H1 (cell line): ENCODE measurements at places on chromosomes 6 and 20. TPM values are rescaled to one million over a fixed set of nuclear protein-coding genes. Genes with fewer than 3 reads are reported as not detected.
A peak's percentile ranks its signal among the peaks of the same experiment; 100 is the strongest.

Gene TRIM31
- total RNA-seq: not detected in 2 replicates

- peaks cover 11% of the 10 kb centered on the region for H3K4me1 ChIP-seq
- H3K27me3 ChIP-seq: no peaks in the 10 kb centered on the region
- H3K27ac ChIP-seq: no peak overlapping the region
- H3K36me3 ChIP-seq: no peaks in the 10 kb centered on the region
- no peak for DNase-seq
Measured at GRCh38 chr6:169248521-169248971, 5.1 kb downstream of the THBS2 start.

- no peaks in the 10 kb centered on the region for H3K36me3 ChIP-seq
- no peak for DNase-seq
- H3K27ac ChIP-seq: no peak overlapping the region
- H3K4me1 ChIP-seq: peaks cover 5% of the 10 kb centered on the region; the same call in 1 of the 2 replicates
Measured at GRCh38 chr6:1200409-1201101, 111.3 kb upstream of the FOXQ1 start.

Gene MLN
- not detected in 2 replicates for total RNA-seq

Gene CNKSR3
- total RNA-seq: 6.2 and 6.3 TPM in 2 replicates

DNA sequence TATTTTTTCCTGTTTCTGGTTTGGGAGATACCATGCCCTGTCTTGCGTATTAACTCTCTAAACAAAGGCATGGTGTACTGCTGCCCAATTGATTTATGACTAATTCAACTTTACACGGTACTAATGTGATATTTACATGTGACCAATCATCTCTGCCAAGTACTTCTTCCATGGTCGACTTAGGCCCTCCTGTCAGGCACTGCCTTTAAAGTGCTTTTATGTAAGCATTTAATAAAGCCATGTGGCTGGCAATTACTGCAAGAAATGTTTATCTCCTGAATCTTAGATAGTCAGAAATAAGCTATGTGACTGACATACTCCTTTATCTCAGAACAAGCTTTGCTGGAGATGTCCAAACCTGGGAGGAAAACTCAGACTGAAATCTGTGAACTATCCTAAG, 323.4 kb downstream of the BTBD3 start:
- H3K27ac ChIP-seq: no peak overlapping the region
- H3K4me1 ChIP-seq: no peaks in the 10 kb centered on the region
- no peak for DNase-seq
- H3K27me3 ChIP-seq: no peaks in the 10 kb centered on the region

DNA sequence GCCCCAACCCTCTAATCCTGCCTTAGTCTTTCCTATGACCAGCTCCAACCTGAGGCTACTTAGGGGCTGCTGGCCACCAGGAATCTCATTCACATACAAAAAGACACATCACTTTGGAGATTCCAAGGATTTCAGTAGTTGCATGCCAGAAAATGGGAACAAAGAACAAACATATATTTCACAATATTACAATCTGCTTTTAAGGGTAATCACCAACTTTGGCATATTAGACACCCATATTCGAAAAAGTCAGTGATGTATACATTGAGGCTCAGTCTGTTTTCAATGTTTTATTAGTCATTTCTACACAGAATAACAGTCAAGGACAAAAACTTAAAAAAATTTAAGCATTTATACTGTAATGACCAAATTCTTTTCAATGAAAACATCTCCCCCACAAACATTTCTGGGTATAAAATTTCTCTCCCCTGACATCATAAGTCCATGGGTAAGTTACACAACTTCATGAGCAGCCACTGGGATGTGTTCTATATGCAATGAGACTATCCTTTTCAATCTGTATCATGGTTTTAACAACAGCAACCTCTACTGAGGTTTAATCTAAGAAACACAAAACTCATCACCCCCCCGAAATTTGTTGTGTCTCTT, 103.5 kb downstream of the MAP7 start:
- H3K27ac ChIP-seq: no peak overlapping the region
- H3K4me1 ChIP-seq: no peaks in the 10 kb centered on the region; the same call in 1 of the 2 replicates
- DNase-seq: no peak
- H3K36me3 ChIP-seq: no peaks in the 10 kb centered on the region
- no peak overlapping the region for H3K4me3 ChIP-seq
- no peaks in the 10 kb centered on the region for H3K27me3 ChIP-seq

Gene SNX14
- total RNA-seq: 24.2 and 29.6 TPM in 2 replicates

DNA sequence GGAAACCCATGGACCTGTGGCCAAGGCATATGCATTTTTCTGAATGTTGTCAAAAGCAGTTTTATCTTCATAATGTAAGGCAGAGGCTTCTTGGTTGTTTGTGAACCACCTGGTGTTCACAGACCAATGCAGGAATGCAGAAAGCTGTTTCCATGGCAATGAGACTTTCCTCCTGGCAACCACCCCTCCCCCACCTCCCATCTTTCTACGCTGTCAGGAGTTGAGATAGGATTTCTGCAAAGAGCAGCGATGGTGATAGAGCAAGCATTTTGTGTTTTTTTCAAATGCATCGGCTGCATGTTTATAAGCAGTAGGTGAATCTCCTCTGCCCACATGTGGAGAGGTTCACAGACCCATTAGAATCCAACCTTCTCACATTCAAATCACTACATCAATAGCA, 114.1 kb upstream of the SMLR1 start:
- peak overlapping the region; percentile 65; the same call in 1 of the 2 replicates for H3K27ac ChIP-seq
- no peaks in the 10 kb centered on the region for H3K27me3 ChIP-seq
- H3K4me3 ChIP-seq: peak overlapping the region; percentile 35; the same call in 1 of the 2 replicates
- H3K36me3 ChIP-seq: no peaks in the 10 kb centered on the region
- H3K4me1 ChIP-seq: peaks cover 16% of the 10 kb centered on the region
